D721Med (cell line): ENCODE measurements at places on chromosomes 16 and 17.

DNA sequence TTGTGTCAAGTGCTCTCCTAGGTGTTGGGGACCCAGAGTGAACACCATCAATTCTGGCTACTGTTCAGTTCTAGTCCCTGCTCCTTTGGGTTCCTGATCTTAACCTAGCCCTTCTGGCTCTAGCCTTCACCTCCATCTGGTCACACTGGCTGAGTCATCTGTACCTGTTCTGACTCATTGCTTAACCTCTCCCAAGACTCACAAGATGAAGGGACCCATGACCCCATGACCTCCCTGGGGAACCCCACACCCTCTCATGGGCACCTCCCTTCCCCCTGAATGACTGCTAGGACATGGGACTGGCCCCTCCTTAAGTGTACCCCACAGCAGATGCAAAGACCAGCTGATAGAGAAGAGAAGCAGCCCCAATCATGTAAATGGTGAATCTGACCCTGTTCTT lies 345.8 kb upstream of the CDH5 start:
- DNase-seq: no peak

DNA sequence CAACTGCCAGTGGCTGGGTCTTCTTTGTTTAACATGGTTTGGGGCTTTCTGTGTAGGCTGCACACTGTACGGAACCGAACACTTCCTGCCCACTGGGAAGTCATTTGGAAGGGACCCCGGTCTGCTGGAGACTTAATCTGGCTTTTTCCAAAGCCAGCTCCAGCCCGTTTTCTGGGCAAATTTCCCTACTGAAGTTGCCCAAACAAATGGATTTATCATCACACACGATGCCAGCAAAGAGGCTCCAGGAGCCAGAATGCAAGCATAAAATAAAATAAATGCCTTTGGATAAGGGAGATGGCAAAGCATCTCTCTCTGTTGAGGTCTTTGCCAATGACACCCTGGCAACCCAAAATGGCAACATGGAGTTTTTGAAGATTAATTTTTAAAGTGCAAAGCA lies 259.9 kb upstream of the IRX3 start:
- no peak for DNase-seq

GRCh38 chr17:10984220-10984619 lies 146.3 kb upstream of the PIRT start:
- DNase-seq: no peak

DNA sequence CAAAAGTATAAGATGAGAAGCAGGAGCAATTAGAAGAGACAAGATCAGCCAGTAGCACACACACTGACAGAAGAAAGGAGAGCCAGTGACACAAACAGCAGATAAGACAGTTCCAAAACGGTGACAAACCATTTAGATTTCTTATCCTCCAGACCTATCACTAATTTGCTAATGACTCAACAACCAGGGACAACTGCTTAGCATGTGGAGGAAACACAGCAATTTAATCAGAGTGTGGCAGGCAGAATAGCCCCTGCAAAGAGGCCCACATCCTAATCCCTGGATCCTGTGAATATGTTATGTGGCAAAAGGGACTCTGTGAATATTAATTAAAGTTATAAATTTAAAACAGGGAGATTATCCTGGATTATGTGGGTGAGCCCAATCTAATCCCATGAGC lies 81.1 kb downstream of the CACNG1 start:
- DNase-seq: peak; percentile 26

DNA sequence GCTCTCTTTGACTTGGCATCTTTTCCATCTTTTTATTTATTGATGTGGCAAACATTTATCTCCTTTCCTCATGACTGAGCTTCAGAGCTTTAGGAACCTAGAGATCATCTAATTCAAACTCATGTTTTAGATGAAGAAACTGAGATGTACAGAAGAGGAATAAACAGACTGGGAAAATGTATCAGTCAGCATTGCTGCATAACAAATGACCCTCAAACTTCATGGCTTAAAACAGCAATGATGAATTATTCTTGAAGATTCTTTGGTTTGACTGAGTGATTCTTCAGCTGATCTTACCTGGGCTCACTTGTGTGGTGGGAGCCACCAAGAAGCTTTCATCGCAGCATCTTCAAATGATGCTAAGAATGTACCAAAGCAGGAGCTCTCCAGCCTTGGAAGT lies 44.0 kb upstream of the IRF8 start:
- no peak for DNase-seq

DNA sequence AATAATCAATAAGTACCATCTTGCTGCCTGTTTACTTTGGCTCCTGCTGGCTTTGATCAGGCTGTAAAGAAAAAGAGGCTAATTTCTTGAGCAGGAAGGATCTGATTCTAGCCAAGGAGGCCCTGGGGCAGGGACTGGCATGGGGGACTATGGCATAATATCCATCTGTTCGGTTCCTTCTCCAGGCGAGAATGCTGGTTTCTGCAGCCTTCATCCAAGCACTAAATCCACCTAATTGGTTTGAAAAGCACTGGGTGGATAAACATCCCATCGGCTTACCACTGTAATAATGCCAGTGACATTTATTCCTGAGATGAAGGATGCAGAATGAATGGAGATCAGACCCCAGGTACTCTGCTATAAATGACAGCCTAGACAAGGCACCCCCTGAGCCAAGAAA lies 180.0 kb upstream of the ASIC2 start:
- DNase-seq: no peak

- no peak for DNase-seq
Observed at GRCh38 chr16:49959552-49960277, 65.3 kb upstream of the CNEP1R1 start.

- DNase-seq: no peak
Observed at GRCh38 chr16:50313596-50314478, 47.5 kb downstream of the ADCY7 start.

- no peak for DNase-seq
Observed at GRCh38 chr17:13862346-13862745, 207.0 kb upstream of the COX10 start.

- DNase-seq: peak; percentile 50
Observed at GRCh38 chr17:32596628-32597027, 109.8 kb downstream of the CDK5R1 start.

DNA sequence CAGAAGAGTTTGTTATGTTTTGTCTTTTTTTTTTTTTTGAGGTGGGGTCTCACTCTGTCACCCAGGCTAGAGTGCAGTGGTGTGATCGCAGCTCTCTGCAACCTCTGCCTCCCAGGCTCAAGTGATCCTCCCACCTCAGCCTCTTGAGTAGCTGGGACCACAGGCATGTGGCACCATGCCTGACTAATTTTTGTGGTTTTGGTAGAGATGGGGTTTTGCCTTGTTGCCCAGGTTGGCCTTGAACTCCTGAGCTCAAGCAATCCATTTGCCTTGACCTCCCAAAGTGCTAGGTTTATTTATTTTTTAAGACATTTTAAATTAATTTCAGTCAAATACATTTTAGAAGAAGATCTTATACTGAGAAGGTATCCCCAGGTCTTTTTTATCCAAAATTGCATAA lies 366.7 kb downstream of the KCNJ2 start:
- DNase-seq: no peak

- no peak for DNase-seq
Observed at GRCh38 chr17:77490361-77491183, 349.8 kb downstream of the SEC14L1 start.

- DNase-seq: no peak
Observed at GRCh38 chr16:15972046-15972868, 22.8 kb downstream of the ABCC1 start.

GRCh38 chr16:11326084-11326736 lies 19.0 kb upstream of the RMI2 start:
- DNase-seq: no peak

- DNase-seq: no peak
Observed at GRCh38 chr16:51825779-51826178, 674.7 kb upstream of the SALL1 start.

- DNase-seq: no peak
Observed at GRCh38 chr16:87216841-87217275, 100.3 kb downstream of the C16orf95 start.

DNA sequence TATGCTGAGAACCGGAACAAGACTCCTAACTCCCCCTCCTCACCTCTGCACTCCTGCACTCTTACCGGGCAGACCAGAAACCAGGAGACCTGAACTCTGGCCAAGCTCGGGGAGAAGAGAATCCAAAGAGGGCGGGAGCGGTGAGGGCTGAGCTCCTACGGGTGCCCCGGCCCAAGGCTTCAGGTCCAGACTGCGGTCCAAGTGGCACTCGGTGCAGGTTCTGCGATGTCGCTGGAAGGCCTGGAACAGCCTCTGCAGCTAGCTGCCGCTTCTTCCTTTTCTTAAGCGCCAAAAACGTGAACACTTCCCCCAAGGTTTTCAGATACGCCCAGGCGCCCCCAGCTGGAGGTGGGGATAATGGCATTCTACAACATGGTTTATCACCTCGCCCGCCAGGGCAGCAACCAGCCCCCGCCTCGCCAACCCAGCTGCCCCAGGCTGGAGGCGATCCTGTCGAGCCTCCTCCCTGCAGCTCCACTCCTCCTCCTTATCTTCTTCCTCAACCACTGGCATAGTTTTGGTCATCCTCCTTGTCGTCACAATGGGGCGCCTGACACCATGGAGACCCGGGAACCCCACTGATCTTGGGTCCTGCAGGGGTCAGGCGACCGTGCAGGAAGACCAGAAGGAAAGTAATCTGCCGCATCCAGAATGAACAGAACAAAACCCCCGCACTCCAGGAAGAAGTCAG lies 1735.9 kb downstream of the TP53TG3F start:
- no peak for DNase-seq

GRCh38 chr17:63984651-63985386 lies 12.1 kb upstream of the SCN4A start:
- no peak for DNase-seq

GRCh38 chr17:63039899-63040602 lies 74.0 kb downstream of the TANC2 start:
- DNase-seq: no peak

DNA sequence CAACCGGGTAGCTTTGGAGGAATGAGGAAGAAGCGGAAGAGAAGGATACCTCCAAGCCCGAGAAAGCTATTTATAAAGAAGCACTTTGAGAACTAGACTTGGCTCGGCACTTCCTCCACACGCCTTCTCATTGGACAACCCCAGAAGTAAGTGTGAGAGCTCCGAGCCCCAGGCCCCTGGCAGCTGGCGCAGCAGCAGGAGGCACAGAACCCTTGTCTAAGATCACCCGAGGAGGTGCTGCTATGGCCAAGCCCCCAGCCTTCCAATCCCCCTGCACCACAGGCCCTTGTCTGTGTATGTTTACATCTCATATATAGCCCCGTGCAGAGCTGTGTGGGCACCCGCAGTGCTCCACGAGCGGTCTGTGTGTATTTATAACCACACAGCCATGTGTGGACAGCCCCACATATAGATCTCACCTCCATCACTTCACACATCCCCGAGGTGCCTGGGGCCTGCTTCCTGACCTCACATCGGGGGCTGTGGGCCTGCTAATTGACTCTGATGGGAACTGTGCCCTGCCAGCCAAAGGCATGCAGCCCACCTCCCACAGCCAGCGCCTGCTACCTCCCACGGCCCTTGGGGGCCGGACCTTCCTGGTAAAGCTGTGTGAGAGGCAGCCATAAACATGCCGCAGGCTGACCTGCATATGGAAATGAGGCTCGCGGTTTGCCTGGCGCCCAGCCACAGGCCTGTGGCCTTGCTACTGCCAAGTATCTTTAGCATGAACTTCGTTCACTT lies 96.1 kb downstream of the C17orf67 start:
- no peak for DNase-seq

- DNase-seq: no peak
Observed at GRCh38 chr17:37710344-37710886, 34.4 kb downstream of the HNF1B start.

- DNase-seq: no peak
Observed at GRCh38 chr17:54408731-54409130, 491.9 kb upstream of the TOM1L1 start.

DNA sequence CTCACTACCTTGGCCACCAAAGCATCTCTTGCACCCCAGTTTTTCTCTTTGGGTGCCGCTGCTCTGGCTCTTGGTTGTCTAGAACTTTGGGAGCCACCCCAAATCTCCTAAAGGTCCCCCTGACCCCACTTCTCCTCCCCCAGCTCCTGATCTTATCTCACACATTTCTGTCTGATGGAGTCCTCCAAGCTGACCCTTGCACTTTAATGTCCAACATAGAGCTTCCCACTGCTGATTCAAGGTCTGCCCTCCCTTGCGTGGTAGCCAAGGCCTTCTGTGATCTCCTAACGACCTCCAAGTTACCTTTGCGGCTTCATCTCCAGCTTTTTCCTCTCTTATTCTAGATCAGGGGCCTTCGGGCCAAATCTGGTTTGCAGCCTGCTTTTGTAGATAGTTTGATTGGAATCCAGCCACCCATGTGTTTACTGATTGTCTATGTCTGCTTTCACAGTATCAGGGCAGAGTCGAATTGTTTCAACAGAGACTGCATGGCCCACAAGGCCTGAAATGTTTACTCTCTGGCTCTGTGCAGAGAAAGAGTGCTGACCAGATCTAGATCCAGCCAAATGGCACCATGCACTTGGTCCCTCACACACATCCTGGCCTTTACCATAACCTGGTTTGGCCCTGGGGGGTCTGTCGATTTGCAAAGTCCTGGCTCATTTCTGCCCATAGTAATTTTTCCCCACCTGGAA lies 168.6 kb downstream of the HAPSTR1 start:
- DNase-seq: no peak

- DNase-seq: no peak
Observed at GRCh38 chr16:69338557-69339288, 641 bp downstream of the COG8 start.

GRCh38 chr17:50928646-50929045 lies 62.5 kb upstream of the TOB1 start:
- DNase-seq: no peak

DNA sequence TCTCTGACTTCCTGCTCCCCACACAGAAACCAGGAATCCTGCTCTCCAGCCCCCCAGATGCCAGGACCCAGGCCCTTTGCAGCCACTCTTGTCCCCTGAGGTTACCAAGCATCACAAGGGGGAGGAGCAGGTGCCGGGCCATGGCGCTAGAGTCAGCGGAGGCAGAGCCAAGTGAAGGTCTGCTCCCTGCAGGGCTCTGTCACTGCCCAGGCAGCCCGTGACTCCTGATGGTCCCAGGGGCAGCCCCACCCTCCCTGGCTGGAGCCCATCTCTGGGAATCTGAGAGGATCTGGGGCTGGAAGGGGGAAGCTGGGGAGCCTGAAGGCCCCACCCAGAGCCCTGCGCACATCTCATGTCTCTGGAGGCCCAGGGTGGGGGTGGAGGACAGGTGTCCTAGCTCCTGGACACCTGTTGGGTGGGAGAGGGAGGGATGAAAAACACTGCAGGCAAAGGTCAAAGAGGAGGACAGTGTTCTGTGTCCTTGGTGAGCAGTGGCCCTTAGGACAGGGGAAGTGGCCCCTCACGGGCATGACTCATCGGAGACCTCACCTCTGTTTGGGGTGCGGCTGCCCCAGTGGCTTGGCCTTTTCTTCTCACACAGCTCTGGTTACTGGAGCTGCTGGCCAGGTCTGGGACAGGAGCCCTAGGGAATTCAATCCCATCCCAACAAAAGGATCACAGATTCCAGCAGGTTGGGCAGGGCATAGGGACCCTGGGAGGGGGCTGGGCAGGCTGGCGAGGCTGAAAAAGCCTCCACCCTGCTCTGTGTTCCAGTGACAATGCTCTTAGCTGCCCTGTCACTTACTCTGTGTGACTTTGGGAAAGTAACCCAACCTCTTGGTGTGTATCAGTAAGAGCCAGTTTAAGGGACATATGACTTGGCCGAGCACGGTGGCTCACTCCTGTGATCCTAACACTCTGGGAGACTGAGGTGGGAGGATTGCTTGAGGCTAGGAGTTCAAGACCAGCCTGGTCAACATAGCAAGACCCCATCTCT lies at the start of gene PRSS36:
Gene PRSS36 (minus strand): TSS at position 173 of the 997 bp plus-strand sequence. CDS start 31 bp downstream, at position 142.
- DNase-seq: peak; percentile 6
